ENCODE measurements at places on chromosomes 4 and X.

DNA sequence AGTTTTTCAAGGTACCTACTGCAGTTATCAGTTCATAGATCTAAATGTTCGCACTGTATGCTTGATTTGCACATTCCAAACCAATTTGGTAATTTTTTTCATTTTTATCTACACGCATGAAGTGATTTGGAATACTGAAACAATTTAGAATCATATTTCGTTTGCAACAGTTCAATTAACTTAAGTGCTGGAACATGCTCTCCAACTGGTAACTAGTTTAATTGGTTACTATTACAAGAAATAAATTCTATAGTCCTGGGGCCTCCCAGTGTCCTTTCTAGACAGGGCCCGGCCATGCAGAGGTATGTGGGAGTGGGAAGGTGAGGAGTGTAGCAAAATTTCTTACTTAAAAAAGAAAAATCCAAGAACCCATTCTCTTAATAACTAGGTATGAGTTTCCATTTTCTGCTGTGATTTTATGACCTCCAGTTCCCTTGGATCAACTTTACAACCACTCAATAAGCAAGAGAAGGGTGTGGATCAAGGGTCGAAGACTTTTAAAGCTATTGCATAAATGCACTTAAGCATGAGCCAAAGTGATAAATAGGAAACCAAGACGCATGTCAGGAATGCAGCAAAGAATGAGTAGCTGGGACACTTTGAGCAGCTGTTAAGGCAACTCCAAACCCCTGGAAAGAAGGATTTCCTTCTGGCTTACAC is 106.9 kb downstream of the PPARGC1A start:
- peak; percentile 16 for DNase-seq

DNA sequence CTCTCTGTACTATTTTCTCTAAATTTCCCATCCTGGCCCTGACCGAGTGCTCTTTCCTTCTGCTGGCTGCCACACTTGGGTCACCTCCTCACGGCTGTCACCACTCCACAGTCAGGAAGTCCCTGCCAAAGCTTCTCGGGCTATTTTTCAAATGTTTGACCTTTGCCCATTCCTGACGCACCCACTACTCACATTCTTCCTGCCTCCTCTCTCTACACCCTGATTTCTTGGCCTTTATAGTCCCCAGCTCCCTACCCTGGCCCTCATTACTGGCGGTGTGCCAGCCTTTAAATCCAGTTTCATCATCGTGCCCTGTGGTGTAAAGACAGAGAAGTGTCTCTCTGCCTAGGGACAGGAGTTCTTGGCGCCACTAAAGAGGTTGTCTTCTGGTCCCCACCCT is 46.4 kb upstream of the GATB start:
- peak; percentile 13 for DNase-seq

GRCh38 chrX:36575670-36576069 is 432.5 kb upstream of the FAM47C start:
- no peak for DNase-seq

GRCh38 chrX:109720947-109721346 is 12.1 kb downstream of the ACSL4 start:
- DNase-seq, result no peak

DNA sequence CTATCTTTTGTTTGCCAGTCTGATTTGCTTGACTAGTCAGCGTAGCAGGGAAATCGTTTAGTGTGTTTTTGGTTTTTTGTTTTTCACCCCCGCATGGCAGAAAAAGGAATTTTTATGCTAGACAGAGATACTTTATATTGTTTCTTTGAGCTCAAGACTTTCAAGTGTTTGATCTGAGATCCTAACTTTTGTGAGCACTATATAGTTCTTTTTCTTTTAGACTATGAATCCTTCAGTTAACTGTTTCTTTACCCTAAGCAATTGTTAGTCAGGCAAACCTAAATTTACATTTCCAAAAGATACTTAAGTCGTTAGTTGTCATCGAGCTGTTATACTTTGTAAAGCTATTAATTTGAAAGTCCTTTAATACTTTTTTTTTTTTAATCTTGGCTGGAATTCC is 73.3 kb downstream of the RAP1GDS1 start:
- no peak for DNase-seq

DNA sequence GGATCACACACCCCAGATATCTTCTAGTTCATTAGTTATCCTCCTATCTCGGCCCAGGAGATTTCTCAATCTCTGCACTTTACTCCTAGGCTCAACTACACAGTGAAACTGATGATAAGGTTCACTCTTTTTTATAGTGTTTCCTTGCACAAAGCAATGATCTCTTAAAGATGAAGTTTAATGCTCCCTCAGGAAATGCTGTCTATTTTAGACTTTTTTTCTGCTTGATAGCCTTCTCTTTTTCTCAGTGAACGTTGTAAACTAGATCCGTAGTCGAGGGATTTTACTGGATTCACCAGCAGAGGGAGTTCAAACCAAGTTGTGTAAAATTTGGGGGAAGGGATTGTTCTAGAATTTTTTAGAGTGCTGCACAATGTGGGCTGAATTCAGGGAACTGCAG is 269.6 kb downstream of the GBA3 start:
- DNase-seq, result peak; percentile 40

DNA sequence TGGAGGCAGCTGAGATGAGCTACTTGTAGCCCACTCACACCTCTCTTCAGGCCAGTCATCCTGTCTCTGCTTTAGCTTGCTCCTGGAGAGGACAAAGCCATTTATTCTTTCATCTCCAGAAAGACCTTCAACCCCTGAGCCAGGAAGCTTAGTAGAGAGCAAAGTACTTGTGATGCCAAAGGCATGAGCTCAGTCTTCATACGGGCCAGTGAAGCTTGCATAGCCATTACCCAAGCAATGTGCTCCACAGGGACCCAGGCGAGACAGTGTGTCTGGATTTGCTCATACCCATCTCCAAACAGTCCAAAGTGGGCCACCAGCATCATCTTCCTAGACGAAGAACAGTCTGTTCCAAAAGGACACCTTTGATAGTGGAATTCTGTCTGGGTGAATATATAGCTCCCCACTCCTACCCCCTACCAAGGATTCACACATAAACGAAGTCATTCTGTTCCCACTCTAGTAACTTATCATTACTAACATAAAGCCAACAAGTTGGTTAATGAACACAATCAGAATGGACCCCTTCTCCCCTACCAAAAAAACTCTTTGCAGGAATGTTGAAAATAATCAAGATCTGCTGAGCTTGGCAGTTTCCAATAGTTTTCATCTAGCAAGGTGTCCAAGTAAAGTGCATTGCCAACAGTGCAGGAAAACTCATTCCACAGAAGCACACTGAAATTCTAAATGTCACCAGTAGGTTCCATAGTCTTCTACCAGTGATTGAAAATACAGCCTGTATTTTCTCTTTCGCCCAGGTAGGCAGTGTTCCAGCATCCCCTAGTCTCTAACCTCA is 6.7 kb downstream of the TNMD start:
- DNase-seq, result no peak

GRCh38 chr4:70737006-70737405 is 15.2 kb downstream of the RUFY3 start:
- DNase-seq, result no peak
